Cerebellar nuclear complex (tissue), 1 donor: ENCODE measurements at places on chromosomes 5 and 9.
A peak's percentile ranks its signal among the peaks of the same experiment; 100 is the strongest.

- DNase-seq: peak; percentile 60
Measured at GRCh38 chr9:117644133-117644931, 59.9 kb upstream of the TLR4 start.

GRCh38 chr5:138610918-138611677 lies 35.9 kb upstream of the HSPA9 start:
- DNase-seq: no peak

- DNase-seq: no peak
Measured at GRCh38 chr5:15002173-15002572, 130.6 kb upstream of the ANKH start.

- DNase-seq: no peak
Measured at GRCh38 chr5:95086927-95087815, 197.7 kb downstream of the MCTP1 start.

- DNase-seq: no peak
Measured at GRCh38 chr9:31140316-31140715, 1244.1 kb upstream of the ACO1 start.

- DNase-seq: no peak
Measured at GRCh38 chr5:2537378-2538145, 213.9 kb downstream of the IRX2 start.

- no peak for DNase-seq
Measured at GRCh38 chr5:95883185-95884016, 60.9 kb upstream of the GLRX start.

- DNase-seq: no peak
Measured at GRCh38 chr5:138180183-138180782, 1.4 kb downstream of the KIF20A start.

DNA sequence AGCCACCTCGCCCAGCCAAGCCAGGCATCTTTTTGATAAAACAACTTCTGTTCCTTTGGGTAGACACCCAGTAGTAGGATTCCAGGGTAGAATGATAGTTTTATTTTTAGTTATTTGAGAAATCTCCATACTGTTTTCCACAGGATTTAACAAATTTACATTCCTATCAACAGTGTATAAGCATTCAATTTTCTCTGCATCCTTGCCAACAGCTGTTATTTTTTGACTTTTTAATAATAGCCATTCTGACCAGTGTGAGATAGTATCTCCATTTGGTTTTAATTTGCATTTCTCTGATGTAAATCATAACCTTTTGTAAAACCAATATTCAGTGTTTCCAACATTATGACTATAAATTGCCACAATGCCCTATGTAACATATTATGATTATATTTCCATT lies 28.2 kb upstream of the CCNB1 start:
- no peak for DNase-seq

DNA sequence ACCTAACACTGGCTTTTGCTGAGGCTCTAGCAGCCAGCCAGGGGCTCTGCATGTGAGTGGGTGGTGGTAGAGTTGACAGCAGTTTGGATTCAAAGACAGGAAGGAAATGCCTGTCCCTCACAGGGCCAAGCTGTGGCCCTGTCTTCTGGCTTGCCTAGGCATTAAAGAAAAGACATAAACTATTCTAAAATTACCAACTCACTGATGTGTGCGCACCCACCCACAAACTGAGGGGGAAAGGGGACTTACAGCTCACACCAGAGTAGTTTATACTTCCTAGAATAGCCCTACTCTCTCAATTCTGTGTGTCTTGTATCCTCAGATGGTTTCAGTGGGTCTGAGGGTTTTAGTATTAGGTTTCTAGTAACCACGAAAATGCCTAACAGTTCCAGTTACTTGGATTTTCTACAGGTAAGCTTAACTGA lies 18.3 kb upstream of the IL13 start:
- DNase-seq: no peak

DNA sequence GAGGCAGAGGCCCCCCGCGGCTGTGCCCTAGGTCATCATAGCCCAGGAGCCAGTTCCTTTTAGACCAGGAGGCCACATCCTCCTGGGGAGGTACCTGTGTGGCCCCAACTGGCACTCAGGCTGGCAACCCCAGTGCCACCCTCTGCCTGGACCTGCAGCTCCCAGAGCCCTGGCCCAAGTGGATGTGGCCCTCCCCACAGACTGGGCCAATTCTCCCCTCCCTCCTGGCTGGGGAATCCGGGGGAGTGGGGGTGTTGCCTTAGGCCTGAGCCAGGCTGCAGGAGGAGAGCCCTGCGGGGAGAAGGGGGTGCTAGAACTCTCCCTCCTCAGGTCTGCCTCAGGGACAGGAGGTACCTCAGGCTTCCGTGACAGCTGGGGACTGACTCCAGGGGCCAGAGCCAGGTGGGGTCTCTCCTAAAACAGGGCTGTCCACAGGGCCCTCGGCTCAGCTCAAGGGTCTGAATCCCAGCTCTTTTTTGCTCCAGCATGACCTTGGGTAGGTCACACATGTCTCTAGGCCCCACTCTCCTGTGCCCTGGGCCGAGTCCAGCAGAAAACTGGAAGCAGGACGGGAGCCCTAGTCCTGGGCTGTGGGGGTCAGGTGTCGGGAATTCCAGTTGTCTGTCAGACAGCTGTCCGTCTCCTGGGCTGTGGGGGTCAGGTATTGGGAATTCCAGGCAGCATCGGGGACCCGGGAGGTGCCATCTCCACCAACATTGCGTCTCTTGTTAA lies 9.6 kb downstream of the DNLZ start:
- no peak for DNase-seq

DNA sequence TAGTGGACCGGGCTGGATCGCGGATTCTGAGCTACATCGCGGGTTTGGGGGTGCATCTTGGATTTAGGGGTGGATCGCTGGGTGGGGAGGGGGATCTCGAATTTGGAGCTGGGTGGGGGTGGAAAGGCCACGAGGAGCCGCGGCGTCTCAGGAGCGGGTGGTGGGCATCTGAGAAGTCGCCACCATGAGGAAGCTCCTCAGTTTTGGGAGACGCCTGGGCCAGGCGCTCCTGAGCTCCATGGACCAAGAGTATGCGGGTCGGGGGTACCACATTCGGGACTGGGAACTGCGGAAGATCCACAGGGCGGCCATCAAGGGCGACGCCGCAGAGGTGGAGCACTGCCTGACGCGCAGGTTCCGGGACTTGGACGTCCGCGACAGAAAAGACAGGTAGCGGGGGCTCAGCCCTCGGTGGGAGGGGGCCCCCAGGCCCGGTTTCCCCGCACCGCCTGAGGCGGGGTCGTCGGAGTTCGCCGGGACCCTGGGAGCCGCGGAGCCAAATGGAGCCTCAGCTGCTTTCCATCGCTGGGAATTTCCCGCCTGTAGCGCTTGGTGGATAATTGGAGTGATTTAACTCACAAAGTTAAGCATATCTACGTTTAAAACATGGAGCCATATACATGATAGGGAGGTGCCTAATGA lies 376 bp downstream of the ANKRD18B start:
- no peak for DNase-seq

GRCh38 chr9:108960331-108960730 lies 26.1 kb downstream of the ABITRAM start:
- DNase-seq: no peak

DNA sequence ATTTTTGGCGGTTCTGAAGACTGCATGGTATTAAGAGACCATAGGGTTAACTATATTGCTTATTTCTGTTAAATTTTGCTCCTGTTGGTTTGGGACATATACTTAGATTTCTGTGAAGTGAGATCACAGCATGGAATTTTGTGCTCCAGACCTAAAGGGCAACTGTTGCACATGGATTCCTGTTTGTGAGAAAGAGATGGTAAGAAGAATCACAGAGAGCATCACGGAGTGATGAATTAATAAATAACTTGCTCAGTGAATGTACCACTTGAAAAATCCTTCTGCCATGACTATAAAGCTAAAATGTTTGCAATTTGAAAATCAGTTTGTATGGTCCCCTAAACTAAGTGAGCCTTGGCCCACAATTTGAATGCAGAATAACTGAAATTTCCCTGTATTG lies 4.5 kb downstream of the PSAT1 start:
- DNase-seq: no peak

DNA sequence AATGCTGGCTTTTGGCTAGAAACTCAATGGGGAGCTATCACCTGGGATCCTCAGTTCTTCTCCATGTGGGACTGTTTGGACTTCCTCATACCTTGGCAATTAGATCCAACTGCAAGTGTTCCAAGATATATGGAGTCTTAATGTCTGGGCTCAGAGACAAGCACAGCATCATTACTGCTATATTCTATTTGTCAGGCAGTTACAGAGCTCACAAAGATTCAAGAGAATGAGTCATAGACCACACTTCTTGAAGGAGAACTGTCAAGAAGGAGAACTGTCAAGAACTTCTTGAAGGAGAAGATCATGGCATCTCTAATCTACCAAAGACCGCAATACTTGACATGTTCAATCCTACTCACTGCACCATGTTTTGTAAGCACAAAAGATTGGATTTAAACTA lies 106.8 kb upstream of the NREP start:
- DNase-seq: no peak

DNA sequence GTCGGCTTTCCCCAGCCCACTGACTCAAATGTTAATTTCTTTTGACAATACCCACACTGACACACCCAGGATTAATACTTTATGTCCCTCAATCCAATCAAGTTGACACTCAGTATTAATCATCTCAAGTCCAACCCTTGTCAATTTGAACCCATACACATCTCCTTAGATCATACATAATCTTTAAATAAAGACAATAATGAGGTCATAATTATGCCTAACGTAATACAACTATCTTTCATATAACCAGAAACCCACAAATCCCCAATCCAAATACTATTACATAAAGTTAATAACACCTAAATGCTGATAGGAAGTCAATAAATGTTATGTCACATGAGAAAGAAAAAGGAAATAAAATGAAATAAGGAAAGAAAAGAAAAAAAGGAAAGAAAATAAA lies 934.2 kb downstream of the CDH9 start:
- DNase-seq: no peak

DNA sequence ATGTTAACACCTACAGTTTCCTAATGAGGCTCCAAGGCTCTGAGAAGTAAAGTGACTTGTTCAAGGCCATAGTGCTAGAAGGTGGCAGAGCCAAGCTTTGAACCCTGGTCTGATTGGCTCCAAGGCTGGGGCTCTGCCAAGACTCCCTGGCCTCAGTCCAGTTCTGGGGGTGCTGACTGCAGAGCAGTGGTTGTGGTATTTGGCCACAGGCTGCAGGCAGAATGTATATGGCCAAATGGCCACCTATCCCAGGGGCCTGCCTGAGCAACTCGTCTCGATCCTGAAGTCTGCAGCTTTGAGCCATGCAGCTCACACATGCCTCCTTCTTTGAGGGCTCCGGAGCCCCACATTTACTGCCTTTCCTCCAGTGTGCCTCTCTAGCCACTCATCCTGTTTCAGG lies 9.7 kb upstream of the NEK6 start:
- DNase-seq: no peak

DNA sequence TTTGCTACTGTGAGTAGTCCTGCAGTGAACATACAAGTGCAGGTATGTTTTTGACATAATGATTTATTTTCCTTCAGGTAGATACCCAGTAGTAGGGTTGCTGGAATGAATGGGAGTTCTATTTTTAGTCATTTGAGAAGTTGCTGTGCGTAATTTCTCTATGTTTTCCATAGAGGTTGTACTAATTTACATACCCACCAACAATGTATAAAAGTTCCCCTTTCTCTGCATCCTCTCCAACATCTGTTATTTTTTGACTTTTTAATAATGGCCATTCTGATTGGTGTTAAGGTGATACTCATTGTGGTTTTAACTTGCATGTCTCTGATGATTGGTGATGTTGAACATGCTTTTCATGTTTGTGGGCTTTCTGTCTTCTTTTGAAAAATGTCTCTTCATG lies 64.7 kb upstream of the CTSL start:
- no peak for DNase-seq
